ENCODE measurements at places on chromosomes 2 and 18.

- no peak for DNase-seq
These were observed 308.2 kb upstream of the LRATD1 start for GRCh38 chr2:14324308-14324707.

DNA sequence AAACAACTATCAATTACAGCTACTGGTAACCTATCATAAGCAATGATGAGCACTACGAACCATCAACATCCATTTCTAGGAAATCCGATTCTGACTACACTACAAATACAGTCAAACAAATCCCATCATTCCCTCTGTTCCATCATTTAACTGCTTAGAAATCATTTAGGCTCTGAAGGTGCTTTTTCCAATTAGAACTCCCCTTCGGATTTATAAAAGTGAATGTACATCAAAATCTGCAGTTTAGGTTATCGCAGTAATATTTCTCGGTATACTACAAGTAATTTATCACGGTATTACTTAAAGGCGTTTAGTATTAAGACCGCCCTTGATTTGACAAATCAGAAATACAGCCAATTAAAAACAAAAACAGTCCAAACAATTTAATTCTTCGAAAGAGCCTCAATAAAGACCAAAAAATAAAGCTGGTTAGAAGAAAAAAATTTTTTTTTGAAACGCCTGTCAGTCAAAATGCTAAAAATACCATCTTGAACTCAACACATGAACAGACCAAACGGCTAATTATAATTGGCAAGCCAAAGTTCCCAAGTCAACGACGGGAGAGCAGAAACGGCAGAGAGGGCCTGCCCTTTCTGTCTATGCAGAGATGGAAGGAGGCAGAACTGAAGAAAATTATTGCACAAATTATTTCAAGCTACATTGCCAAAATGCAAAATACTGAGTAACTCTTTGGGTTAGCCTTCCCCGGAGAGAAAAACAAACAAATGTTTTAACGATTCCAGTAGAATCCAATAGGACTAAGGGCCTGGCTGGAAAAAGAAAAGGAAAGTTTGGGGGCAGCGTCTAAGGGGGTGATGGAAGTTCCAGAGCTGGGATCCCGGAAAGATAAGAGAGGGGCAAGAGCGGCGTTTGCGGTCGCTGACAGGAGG, 1.2 kb downstream of the VPS54 start:
- no peak for DNase-seq

DNA sequence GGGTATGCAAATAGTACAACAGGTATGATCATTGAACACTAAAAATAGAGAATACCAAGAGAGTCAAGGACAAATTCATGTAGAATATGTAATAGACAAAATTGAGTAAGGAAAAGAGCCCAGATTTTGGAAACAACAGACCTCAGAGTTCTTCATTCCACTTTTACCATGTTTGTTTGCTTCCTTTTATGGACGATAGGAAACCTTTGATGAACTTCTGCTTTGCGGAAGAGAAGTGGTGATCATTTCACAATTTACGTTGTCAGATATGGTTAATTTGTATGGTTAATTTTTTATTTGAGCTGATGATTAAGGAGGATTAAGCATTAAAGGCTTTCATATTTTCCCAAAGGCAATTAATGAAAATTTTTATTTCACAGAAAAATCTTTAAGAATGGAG, 16.3 kb downstream of the MARCHF7 start:
- DNase-seq, result no peak

DNA sequence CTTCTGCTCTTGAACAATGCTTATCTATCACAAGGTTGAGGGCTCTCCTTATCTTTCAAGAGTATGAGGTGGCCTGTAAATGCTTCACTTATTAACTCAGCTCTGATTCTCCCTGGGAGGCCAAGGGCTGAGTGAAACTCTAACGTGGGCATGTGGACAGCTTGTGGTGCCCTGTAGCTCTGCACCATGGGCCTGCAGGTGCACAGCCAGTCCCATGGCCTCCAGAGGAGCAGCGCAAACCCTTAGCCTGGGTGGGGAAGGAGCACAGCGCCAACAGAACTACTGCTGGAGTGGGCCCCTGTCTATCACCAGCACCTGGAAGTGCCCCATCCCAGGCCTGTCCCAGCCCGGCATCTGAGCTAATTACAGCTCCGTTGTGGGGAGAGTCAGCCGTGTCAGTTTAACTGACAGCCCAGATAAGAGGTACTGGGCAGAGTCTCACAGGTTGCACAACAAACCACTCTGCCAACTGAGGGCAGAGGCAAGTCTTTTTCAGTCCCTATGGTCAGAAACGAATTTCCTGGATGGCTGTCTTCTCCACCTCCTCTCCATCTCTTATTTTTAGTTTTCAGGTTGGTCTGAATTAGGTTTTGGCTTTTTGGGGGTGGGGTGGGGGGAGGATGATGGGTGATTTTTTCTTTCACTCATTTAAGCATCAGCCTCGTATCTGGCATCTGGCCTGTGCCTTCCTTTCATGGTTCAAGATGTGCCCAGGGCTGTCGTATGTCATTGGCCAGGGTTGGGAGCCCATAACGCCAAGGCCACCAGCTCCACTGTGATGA, 219.5 kb downstream of the BCL2 start:
- no peak for DNase-seq

GRCh38 chr2:208249296-208249695, 5.6 kb downstream of the IDH1 start:
- no peak for DNase-seq

DNA sequence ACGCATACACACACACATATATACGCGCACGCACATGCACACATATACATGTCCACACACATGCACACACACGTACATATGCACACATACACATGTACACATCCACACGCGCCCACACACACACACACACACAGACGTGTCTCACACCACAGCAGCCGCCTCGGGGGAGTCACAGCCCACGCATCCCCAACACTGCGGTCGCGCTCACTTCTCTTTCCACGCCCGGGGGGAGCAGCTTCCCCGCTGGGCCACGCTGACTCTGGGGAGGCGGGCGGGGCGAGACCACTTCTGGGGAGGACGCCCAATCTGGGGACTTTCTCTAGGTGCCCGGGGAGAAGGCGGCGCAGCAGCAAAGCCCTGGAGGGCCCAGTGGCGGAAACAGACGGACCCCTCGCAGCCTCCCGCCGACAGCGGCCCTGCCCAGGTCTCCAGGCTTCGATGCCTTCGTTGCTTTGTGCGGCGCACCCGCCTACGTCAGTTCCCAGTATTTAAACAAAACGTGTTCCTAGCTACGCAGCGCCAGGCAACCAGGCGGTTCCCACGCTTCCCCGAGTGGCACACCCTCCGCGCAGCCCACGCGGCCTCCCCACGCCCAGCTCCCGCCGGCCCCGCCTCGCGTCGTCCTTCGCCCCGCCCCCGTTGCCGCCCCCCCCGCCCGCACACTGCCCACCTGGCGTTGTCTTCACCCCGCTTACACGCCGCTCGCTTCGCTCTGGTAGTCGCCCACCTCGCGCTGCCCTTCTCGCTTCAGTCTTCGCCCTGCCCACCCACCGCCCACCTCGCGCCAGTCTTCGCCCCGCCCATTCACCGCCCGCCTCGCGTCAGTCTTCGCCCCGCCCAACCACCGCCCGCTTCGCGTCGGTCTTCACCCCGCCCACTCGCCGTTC, 810 bp upstream of the RBFA start:
- peak; percentile 51 for DNase-seq

DNA sequence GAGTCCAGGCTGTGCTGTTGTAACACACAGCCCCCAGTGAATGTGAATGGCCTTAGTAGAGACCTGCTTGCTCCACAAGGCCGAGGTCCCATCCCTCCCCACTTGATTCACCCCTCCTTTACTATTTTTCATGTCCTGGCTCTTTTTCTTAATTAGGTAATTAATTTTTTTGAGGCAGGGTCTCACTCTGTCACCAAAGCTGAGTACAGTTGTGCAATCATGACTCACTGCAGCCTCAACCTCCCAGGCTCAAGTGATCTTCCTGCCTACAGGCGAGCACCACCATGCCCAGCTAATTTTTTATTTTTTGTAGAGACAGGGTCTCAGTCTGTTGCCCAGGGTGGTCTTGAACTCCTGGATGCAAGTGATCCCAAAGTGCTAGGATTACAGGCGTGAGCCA, 19.3 kb downstream of the FBLN7 start:
- DNase-seq, result no peak

DNA sequence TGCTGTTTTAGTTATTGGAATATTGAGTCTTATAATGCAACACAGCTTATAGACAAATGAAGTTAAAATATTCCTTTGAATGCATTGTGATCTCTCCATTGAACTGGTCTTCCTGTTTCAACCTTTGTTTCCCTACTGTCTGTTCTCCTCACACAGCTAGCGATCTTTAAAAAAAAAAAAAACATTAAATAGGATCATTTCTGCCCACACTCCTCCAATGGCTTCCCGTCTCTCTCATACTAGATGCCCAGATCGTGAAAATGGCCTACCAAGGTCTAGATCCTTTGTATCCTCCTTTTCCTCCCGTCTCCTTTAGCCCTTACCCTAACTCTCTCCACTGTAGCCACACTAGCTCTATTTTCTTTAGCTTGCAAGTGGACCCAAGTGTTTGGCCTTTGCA, 2.4 kb downstream of the FAM171B start:
- DNase-seq, result no peak

- no peak for DNase-seq
These were observed 398.1 kb downstream of the TNS1 start for GRCh38 chr2:217604527-217605194.

DNA sequence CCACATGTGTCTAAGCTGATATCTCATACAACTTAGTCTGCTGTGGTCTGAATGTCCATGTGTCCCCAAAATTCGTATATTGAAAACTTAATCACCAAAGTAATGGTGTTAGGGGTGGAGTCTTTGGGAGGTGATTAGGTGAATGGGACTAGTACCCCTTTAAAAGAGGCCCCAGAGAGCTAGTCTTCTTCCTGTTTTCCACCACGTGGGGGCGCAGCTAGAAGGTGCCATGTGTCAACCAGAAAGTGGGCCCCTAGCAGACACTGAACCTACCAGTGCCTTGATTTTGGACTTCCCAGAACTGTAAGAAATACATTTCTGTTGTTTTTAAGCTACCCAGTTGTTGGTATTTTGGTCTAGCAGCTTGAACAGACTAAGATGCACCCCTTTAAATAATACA, 86.6 kb downstream of the ASB1 start:
- DNase-seq, result no peak

- DNase-seq, result no peak
These were observed 268.4 kb downstream of the IRS1 start for GRCh38 chr2:226531061-226531810.

GRCh38 chr18:23203891-23204432, 68.7 kb downstream of the CABLES1 start:
- no peak for DNase-seq

DNA sequence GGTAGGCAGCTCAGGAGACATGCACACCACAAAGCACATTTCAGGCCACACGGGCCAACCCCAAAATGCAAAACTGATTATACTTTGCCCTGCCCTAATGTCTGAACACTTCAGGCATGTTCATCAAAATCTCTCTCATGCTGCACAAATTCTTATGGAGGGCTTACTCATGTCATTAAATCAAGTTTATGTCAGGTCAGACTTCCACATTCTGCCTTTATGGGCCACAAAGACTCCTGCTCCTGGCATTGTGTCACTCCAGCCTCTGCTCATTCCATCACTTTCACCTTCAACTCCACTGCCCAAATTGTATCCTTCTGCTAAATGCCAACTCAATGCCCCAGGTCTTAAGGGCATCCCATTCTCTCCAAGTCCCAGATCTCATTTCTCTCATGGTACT, 9.2 kb downstream of the UXS1 start:
- DNase-seq, result no peak

DNA sequence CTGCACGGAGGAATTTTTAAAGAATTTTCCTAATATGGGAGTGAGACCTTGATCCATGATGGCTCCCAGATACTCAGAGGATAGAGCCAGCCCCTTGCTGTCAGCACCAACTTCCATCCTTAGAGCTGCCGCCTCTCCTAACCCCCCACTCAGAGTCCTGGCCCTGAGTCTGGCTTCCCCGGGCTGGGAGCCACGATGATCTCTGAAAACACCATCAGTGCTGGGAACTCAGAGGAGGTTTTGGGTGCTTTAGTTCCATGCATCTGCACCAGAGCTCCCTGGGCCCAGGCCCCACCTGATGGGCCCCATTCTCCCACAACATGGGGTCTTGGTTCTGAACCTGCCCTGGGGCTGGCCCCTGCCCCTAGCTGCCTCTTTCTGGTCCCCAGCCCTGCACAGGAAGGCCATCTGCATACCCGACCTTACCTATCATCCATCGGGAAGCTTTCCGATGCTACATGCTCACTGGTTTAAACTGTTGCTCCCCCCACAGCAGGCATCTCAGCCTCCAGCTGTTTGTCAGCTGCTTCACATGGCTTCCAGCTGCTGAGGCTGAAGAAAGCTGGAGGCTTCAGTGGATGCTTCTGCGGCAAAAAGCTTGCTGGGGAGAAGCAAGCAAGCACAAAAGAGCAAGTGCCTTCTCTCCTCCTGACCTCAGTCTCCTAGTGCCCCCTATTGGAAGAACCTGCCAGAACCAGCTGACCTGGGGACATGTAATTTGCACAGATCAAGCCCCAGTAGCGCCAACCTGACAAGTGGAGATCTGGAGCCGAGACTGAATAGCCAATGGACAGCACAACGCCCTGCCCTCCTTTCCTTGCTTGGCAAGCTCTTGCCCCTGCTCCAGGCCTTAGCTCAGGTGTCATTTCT, 24.2 kb upstream of the RHOB start:
- DNase-seq, result no peak

- no peak for DNase-seq
These were observed 731.1 kb downstream of the RNF144A start for GRCh38 chr2:7648221-7648795.

DNA sequence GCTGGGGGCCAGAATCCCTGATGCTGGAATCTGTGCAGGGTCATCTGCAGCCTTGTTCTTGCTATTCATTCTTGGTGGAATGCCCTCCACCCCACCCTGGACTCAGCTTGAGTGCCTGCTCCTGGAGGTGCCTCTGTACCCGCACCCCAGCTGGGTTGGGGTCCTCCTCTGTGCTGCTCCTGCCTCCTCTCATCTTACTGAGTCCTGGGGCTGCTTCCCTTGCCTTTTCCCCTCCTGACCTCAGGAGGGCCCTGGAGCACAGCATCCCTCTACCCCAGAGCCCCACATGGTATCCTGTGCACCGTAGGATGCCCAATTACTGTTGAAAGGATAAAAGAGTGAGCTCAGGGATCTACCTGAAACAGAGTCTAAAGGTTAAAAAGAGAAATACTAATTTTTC, 81.6 kb downstream of the CIB4 start:
- DNase-seq, result no peak

DNA sequence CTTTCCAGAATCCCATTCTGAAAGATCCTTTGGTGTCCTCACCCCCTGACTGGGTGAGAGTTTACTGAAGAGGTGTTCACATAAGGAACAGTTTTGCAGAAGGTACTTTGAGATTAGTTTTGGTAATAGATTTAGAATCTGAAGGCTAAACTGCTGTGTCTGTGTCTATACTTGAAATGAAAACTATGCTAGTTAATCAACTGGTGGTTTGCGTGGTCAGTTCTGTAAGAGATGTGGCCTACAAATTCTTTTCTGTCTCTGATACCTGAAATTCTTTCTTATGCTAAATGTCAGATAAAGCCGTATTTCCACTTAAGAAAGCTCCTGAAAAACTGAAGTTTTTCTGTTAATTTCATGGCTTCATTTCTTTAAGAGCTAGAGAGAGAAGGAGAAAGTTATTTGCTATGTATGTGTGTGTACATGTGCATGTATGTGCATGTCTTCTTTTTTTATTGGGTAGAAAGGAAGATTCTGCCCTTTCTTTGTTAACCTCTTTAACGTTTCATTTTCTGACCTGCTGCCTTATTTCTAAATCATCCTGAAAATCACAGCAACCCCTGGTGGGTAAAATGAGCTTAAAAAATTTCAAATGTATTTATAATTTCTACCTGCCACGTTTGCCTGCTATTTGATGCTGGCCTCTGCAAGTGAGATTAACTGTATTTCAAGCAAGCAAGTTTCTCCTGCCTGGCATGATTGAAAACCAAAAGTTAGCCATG, 552.0 kb upstream of the NRP2 start:
- no peak for DNase-seq

Data from activated CD8-positive, alpha-beta memory T cell treated with anti-CD3 and anti-CD28 coated beads for 1 hour (primary cell).